ENCODE measurements at places on chromosomes 4 and X.

DNA sequence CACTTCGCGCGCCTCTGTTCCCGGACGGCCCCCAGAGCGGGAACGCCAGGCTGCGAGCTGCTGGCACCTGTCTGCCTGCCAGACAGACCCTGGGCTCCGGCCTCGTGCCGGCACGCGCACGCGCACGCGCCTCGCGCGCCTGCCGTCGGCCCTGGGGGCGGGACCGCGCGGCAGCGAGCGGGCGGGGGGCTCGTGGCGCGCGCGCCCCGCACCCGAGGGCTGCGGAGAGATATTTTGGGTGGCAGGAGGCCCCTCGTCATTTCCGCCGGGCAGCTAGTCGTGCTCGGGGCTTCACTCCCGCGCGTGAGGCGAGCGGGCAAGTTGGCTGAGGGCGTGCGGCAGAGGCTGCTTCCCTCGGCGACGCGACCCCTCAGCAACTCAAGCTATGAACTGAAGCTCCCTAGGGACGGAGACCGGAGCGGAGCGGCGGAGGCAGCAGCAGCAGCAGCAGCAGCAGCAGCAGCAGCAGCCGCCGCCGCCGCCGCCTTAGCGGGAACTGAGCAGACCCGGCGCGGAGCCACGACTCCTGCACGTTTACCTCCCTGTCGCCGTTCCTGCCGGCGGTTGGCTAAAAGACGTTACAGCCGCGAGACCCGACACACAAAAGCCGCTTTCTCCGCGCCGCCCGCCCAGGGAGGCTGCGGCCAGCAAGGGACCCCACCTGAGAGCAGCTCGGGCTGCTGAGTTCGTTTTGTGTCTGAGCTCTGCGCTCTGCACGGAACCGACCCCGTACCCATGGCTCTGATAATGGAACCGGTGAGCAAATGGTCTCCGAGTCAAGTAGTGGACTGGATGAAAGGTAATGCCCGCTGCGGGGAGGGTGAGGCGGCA, at the start of gene CNKSR2:
Gene CNKSR2, plus strand, starts transcription at position 256 of the 831 bp plus-strand sequence. Its CDS starts 480 bp downstream, at position 736.
- DNase-seq = peak; percentile 22

DNA sequence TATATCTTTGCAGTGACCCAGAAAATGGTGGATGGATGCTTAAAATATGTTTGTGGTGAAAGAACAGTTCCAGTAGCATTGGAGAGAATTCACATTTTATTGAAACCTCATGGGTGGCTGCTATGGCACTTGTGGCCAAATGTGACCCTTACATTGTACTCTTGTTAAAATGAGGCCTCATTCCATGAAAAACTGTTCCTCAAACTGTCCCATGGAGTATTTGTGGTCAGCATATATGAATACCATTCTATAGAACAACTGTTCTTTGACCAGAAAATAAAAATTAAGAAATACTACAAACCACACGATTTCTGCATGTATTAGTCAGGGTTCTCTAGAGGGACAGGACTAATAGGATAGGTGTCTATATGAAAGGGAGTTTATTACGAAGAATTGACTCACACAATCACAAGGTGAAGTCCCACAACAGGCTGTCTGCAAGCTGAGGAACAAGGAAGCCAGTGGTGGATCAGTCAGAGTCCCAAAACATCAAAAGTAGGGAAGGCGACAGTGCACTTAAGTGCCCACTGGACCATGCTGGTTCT, 35.1 kb downstream of the GEMIN8 start:
- no peak for DNase-seq

DNA sequence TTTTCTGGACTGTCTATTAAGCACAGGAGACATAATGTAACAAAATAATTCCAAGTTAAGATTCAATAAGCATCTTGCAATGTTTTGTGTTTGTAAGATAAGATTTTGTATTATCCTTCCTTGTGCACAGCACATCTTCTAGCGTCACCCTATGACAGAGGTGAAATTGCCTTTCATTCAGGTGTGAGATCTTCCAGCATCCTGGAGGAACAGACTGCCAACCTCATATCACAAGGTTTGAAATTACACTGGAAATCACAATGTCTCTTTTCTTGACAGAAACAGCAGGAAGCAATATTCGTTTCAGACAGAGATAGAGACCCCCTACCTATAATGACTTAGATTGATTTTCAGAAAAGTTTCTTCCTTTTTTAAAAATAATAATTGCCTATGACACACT, 668.6 kb downstream of the GABRG1 start:
- DNase-seq = no peak

- no peak for DNase-seq
Observed at GRCh38 chr4:143224255-143224654, 39.5 kb downstream of the USP38 start.

- no peak for DNase-seq
Observed at GRCh38 chr4:156408749-156409148, 455.1 kb upstream of the CTSO start.

GRCh38 chrX:151981129-151981528, 6.7 kb upstream of the GABRE start:
- no peak for DNase-seq

DNA sequence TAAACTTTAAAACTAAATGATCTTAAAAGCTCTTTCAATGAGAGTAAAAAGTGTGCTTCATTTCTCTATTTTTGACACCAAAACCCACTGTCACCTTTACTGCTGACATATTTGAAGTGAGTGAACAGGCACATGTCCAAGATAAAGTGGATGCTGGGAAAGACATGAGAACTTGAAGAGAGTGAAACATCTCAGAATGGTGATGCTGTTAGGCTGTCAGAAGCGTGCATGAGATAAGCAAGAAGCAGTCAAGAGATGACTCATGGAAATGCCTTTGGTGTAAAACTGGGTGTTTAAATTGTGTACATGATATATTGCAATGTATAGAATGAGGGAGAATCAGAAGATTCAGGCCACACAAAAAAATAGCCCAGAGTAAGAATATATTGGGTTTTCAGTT, 21.8 kb upstream of the GBA3 start:
- no peak for DNase-seq

GRCh38 chrX:132031867-132032266, 8.8 kb downstream of the STK26 start:
- DNase-seq = no peak

DNA sequence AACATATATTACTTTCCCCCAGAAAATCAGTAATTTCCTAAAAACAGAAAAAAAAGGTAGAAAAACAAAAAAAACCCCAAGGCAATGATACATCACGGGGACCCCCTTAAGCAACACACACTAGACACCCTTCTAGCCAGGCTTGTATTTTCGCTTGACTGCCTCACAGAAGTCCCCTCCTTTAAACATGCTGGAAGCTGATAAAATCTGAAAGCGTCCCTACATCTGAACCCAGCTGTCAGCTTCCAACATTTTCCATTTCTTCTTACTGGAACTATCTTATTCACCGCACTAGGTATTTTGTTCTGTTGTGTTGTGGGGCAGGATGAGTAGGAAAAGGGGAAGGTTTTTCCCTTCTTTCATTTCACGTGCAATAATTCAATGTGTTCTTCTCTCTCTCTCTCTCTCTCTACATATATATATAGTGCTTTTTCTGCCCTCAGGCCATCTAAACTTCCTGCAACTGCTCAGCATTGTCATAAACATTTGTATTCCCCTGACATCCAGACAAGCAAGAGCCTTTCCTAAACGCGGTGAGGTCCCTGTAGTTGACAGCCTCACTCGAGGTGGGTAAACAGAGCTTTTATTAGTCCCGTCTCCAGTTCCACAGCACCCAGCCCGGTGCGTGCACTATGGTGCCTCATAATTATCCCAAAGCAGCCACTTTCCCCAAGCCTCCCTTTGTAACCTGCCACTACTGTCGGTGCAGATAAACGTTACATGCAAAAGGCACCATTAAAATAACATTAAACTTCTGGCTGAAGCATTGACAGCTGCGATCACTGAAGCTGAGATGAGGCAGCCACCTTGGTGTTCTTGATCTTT, 82.5 kb downstream of the GATB start:
- DNase-seq = no peak

DNA sequence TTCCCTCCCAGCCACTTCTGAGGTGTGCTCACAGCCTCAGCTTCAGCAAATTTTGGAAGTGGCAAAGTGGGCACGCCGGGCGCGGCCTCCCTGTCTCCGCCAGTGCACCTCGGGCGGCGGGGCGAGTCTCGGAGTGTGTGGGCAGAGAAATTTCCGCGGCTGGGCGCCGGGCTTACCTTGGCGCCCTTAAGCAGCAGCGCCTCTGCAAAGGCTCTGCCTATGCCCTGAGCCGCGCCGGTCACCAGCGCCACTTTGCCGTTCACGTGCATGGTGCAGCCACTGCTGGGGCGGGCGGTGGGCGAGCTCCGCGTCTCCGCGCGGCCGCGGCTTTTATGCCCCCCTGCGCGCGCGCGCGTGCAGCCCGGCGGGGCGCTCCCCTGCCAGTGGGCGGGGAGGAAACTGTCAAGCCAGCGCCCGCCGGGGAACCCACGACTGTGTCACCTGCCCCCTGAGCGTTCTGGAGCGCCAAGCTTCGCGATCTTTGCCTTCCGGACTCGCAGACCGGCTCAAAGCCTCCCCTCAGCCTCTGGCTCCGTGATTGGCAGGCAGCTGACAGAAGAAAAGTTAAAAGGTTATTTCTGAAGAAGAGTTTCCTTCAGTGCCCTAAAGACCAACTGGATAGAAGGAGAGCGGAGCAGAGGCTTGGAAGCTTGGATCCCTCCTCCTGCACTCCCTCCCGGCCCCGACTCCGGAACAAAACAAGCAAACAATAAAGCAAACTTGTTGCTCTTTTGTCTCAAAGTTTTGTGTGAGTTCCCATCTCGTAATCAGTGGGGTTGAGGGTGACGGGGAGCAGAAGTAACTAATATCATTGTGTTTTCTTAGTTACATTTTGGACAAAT, at the start of gene HPGD:
Gene HPGD, minus strand, starts transcription at position 306 of the 842 bp plus-strand sequence. Its CDS starts 37 bp downstream, at position 269.
- no peak for DNase-seq

DNA sequence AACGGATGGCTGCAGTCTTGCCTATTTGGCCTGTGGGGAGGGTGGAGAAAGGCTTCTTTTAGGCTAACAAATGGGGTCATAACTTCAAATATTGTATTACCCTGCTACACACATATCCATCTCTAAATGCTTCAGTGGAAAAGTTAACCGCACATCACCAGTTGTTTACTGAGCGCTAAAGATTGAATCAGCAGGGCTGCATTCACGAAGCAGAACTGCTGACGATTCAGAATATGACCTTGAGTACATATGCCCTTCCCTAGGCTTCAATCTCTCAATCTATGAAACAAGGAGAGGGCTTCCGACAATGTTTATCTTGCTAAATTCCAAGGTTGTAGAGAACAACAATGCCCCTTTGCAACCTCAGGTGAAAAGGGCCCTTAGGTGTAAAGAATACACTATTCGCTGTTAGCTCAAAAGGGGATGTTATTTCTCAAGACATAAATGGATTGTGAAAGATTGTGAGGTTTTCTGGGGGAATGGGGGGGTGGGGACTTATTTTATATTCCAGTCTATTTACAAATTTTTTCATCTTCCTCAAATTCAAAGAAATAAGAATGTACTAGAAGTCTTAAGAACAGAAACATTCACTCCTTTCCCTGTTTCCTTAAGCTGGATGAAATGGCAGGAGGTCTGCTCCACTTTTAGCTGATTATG, 2.6 kb upstream of the ATP6AP2 start:
- DNase-seq = no peak
